ENCODE measurements at places on chromosomes 2 and 18.

- no peak for DNase-seq
These were observed 32.2 kb downstream of the PELI1 start for GRCh38 chr2:64112016-64112415.

DNA sequence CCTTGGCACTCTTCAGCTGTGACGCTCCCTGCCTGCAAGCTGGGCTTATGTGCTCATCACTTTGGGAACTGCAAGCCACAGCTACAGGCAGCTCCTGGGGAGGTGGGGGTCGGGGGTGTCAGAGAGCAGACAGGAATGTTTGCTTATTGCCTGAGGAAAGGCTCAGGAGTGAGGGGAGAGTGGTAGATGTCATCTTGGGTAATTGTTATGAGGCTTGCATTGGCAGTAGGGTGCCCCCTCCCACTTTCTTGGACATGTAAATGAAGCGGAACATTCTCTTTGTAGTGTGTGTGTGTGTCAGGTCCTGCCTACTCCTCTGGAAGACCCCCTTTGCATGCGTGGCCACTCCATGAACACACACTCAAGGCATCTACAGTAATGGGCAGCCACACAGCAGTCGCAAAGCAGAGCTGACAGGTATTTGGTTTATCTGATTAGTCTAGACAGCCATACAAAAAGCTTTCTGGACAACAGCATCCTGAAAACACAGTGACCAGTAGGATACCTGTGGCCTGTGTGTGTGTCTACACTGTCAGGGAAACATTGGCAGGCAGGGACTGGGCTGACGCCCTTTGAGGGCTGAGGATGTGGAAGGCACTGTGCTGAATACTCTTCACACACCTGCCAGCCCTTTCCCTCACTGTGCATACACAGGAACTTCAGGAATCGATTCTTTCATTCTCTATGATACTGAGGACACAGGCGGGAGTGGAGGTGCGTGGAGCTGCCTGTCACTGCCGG lies 17.1 kb upstream of the MC2R start:
- DNase-seq, result no peak

DNA sequence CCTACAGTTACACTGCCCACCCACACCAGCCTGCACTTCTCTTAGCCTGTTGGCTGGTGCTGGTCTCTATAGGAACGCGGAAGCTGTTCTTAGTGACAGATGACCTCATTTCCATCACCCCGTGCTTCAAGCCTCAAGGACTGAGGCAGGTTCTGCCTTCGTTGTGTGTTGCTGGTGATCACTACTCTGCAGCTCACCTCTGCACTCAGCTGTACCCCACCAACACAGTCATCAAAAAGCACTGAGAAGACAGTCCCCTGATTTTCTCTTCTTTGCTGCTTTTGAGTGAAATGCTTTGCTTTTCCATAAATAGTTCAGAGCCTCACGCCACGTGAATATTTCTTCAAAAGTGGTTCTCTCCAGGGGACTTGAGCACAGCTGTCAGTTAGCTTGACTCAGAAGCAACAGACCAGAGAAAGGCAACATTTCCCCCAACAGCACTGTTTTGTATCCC lies 225.7 kb upstream of the CCDC150 start:
- no peak for DNase-seq

- no peak for DNase-seq
These were observed 329.4 kb downstream of the DLGAP1 start for GRCh38 chr18:4125627-4126230.

- no peak for DNase-seq
These were observed 49.1 kb downstream of the SLC9A4 start for GRCh38 chr2:102522162-102522561.

- no peak for DNase-seq
These were observed 147.8 kb downstream of the SATB2 start for GRCh38 chr2:199309973-199310372.

- no peak for DNase-seq
These were observed 77.4 kb downstream of the INHBB start for GRCh38 chr2:120423167-120423943.

GRCh38 chr2:96181529-96181928 lies 27.1 kb downstream of the STARD7 start:
- no peak for DNase-seq

DNA sequence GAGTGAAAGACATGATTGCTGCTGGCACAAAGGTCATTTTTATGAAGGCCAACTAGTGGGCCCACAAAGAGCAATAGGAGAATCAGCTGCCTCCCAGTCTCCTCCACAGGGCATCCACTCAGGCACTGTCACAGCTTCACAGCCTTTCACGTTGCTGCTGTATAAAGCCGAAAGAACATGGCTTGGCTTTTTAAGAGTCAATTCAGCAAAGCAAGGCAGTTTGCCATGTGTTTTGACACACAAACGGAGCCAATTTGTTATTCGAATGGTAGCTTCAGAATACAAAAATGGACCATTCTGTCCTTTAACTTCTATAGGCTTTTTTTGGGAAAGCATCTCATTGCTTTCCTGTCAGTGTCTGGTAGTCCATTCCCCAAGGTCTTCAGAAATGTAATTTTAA lies 283.4 kb upstream of the PARD3B start:
- no peak for DNase-seq

- DNase-seq, result no peak
These were observed 56.3 kb upstream of the GULP1 start for GRCh38 chr2:188235364-188235763.

DNA sequence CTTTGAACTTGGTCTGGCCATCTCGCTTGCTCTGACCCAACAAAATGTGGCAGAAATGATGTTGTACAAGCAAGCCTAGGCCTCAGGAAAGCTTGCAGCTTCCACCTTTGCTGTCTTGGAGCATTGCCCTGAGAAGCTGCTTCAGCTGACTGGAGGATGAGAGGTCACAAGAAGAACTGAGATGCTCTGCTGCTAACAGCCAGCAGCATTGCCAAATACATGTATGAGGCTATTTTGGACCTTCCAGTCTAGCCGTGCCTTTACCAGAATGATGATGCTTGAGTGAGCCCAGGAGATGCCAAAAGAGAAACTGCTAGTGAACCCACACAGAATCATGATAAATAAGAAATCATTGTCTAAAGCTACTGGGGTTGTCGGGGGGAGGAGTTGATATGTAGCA lies 13.2 kb upstream of the ITGAV start:
- no peak for DNase-seq

DNA sequence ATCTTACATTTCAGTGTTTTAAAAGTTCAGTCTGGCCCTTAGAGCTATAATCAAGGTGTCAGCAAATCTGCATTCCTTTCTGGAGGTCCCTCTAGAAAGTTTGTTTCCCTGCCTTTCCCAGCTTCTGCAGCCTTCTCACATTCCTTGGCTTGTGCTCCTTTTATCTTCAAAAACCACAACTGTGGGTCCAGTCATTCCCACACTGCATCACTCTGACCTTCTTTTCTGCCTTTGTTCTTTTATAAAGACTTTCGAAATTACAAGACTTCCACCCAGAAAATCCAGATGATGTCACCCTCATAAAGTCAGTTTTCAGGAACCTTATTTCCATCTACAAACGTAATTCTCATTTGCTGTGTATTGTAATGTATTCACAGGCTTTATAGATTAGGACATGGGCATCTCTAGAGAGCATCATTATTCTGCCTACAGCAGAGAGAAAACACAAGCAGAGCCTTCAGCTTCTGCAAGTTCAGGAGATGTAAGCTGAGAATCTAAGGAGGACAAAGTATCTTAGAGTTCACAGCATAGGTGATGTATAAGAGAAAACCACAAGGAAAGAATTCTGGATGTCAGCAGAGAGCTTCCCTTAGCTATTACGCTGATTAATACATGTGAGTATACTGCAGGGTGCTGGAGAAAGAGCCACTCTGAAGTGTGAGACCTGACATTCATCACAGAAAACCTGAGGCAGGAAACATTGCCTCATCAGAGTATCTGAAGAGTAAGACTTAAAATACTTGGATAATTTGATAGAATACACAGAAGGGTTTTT lies 1100.2 kb downstream of the CBLN2 start:
- DNase-seq, result no peak

- no peak for DNase-seq
These were observed 14.5 kb upstream of the SLC8A1 start for GRCh38 chr2:40466332-40466906.

DNA sequence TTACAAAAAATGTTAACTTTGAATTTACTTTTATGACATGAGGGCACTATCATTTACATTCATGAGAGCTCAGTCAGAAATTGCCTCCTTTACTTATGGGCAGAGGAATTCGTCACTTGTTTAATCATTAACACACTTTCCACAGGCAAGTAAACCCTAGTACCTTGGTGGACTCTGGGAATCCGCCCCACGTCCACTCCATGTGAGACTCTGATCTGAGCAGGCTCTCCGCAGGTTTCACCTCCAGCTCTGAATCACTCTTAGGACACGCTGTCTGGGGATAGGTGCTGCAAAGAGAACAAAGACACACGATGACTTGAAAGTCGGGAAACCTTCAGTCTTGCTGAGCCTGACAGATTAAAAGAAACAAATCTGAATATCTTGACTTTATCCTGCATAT lies 73.6 kb downstream of the LPIN2 start:
- DNase-seq, result no peak

- DNase-seq, result no peak
These were observed 488.7 kb upstream of the ACVR2A start for GRCh38 chr2:147356157-147356556.

GRCh38 chr18:7609617-7610016 lies 42.5 kb downstream of the PTPRM start:
- DNase-seq, result no peak

DNA sequence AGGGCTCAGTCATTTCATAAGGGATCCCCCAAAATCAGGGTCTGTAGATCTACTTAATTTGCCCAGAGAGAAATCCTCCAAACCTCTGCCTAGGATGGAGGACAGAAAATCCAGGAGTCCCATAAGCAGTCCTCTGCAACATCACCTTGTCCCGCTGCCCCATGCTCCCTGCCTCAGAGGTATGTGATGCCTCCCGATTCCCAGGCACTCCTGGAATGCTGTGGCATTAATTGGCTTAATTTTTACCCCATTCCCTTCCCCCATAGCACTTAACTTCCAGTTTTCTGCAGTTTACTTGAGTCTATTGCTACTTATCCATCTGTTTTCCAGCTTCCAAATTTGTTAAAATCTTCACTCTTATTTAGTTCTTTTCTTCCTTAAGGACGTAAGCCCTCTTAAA lies 91.6 kb upstream of the TSPYL6 start:
- no peak for DNase-seq

GRCh38 chr2:169258045-169258601 lies 104.2 kb downstream of the LRP2 start:
- DNase-seq, result no peak

GRCh38 chr18:23260926-23261590 lies 125.8 kb downstream of the CABLES1 start:
- no peak for DNase-seq

- DNase-seq, result no peak
These were observed 542.8 kb downstream of the NRXN1 start for GRCh38 chr2:50489092-50489491.

DNA sequence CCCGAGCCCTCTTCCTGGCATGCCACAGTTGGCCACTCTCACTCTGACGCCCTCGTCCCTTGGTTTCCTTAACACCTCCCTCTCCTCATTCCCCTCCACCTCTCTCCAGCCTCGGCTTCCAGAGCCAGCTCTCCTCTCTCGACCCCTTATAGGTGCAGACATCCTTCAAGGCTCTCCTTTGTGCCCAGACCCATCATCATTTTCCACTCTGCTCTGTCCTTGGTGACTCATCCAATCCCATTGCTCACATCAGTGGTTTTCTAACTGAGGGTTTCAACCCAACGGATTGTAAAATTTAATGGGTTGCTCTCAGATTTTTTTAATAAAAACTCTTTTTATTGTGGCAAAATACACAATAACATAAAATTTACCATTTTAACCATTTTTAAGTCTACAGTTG lies 6.2 kb downstream of the ST8SIA5 start:
- DNase-seq, result no peak

DNA sequence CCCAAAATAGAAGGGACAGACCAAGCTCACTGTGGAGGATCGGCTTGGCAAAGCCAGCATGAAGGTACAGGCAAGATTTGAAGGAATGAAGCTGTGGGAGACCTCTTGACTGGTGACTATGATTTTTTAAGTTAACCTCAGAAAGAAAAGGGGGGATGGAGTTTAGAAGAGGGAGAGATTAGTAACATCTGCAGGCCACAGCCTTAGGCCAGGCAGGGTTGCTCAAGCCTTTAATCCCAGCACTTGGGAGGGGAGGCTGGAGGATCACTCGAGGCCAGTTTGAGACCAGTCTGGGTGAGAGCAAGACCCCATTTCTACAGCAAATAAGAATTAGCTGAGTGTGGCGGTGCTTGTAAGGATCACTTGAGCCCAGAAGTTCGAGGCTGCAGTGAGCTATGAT lies 46.6 kb downstream of the ZNF532 start:
- no peak for DNase-seq

DNA sequence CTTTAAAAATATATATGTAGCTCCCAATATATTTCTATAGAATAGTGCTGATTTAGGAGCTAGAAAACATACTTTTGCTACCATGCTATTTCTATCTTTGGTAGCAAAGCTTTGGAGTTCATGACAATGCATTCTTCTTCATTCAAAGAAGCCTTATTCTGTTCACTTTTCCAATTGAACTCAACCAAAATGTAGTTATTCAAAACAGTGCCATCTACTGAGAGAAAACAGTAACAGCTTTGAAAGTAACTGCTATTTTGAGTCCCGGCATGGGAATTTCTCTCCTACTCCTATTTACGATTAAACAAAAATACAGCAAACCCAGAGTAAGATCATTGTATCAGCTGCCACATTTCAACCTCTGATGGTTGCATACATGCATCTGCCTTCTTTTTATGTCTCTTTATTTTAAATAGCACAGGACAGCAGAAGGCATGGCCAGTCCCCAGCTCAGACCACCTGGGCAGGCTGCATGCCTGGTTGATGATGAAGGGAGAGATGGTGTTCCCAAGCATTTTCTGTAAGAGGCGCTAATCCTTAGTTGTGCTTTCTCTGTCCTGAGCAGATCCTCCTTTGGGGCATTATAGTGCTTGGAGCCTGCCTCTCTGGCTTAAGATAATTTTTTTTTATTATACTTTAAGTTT lies 69.7 kb upstream of the SULT1C3 start:
- no peak for DNase-seq

DNA sequence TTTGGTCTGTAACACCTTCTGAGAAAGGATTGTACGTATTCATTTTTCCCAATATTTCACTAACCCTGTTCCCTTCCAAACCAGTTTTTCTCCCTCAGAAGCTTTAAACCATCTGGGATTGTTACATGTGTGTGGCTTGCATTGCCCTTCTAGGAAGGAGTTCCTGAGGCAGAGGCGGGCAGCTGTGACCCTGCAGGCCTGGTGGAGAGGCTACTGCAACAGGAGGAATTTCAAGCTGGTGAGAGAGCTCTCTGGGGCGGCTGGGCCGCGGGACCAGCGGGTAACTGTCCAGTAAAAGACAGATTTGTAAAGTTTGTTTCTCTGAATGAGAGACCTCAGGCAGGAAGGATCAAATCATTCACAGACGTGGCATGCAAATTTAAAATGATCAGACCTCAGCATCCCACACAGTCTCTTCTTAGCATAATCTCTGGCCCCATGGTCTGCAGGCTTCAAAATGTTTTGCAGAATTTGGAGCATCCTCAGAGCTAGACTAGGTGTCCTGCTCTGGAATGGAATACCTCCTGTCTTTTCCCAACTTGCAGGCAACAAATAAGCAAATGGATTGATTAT lies 40.2 kb upstream of the GPR17 start:
- no peak for DNase-seq

GRCh38 chr2:183993052-183993451 lies 605.3 kb upstream of the ZNF804A start:
- DNase-seq, result no peak
